ENCODE measurements at places on chromosomes 1 and 21.

- no peak for DNase-seq
Observed at GRCh38 chr1:184759112-184759511, 4.5 kb upstream of the EDEM3 start.

DNA sequence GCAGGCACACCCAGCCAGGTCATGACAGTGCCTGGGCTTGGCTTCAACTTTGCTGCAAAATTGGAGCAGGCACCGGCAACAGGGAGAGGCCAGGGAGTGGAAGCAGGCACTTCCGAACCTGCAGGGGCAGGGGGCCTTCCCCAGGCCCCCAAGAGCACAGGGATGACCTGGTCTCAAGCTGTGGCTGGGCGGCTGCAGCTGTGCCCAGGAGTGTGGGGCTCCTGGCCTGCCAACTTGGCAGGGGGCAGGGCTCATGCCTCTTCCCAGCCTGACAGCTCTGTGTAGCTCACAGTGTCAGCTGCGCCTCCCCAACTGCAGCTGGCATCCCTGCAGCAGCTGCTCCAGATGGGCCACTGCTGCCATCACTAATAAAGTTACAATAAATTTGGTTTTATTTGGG is 51.5 kb upstream of the SCYL3 start:
- no peak for DNase-seq

- no peak for DNase-seq
Observed at GRCh38 chr1:44828841-44829440, 14.1 kb downstream of the PTCH2 start.

DNA sequence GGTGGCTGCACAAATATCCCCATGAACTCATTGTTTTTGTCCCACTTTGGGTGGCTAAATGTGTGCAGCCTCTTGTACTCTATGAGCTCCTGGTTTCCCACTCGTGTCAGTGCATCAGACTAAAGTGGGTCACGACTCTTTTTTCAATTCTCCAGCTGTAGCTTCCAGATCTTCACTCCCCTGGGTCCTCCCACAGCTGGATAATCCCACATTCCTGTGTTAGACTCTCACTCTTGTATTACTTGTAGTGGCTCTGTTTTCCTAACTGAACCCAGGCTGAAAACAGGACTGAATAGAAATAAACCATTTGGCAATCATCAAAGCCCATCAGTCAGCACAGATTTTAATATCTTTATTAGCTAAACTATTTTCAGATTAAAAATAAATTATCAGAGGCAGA is 60.4 kb downstream of the UBE2U start:
- DNase-seq, result no peak

GRCh38 chr21:42584296-42584641 is 69.2 kb upstream of the PDE9A start:
- no peak for DNase-seq

- no peak for DNase-seq
Observed at GRCh38 chr1:211650904-211651303, 24.5 kb downstream of the NEK2 start.

DNA sequence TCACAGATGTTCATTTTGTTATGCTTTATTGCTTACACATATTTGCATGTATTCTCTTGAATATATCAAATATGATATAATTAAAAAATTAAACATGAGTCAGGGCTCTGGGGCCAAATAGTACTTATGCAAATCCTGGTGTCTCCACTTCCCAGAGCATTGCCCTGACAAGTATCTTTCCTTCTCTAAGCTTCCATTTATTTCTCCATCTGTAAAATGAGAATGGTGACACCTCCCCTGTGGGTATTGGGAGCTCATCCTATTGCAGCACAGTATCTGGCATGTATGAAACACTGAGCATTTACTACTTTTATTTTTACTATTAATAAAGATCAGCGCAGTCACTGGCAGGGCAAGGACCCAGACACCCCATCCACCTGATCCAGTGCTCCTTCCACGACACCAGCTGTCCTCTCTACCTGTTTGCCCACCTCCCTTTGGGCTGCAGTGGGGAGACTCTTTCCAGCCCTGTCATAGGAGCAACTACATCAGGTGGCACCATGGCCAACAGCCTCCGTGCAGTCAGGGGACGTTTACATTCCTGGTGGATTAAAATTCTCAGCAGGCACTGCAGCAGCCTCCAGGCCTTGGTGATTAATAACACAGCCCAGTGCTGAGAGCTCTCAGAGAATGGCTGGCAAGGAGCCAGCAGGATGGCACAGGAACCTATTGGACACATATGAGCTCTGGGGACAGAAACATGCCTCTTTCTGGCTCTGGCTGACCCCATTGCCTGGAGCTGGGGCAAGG is 113.0 kb downstream of the DMRTB1 start:
- no peak for DNase-seq

DNA sequence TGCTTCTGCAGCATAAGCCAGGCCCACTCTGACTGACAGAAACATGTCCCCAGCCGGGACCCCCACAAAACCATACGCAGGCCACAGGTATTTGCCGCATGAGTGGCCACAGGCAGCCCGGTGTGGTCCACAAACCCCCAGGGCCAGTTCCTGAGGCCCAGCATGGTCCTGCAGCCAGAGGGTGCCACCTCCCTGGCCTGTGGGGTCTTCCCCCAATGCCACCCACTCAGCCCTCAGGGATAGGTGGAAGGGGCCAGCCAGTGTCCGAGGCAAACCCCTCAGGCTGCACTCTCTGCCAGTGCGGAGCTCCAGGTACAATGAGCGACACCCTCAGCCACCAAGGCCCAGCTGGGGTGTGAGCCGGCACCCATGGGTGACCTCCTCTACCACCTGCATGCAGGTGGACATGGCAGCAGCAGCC is 43.5 kb downstream of the UBE2G2 start:
- no peak for DNase-seq

- DNase-seq, result no peak
Observed at GRCh38 chr1:12548973-12549459, 69.0 kb downstream of the DHRS3 start.

- no peak for DNase-seq
Observed at GRCh38 chr1:7726623-7727022, 44.5 kb upstream of the VAMP3 start.

DNA sequence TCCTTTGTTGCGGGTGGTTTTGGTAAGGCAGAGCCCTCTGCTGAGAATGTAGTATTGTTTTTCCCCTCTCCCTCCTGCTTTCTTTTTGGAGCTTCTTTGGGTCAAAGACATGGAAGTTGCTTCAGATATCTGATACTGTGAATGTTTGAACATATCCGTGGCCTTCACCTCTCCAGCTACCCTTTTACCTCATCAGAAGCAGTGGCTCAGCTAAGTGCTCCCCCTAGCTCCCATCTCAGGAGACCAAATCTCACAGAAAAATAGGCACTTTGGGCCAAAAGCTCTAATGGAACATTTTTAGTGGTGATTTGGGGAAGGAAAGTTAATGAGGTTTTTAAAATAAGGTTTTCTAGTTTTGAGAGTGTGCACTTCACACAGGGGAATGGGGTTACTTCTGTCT is 6.3 kb downstream of the TMEM200B start:
- no peak for DNase-seq

DNA sequence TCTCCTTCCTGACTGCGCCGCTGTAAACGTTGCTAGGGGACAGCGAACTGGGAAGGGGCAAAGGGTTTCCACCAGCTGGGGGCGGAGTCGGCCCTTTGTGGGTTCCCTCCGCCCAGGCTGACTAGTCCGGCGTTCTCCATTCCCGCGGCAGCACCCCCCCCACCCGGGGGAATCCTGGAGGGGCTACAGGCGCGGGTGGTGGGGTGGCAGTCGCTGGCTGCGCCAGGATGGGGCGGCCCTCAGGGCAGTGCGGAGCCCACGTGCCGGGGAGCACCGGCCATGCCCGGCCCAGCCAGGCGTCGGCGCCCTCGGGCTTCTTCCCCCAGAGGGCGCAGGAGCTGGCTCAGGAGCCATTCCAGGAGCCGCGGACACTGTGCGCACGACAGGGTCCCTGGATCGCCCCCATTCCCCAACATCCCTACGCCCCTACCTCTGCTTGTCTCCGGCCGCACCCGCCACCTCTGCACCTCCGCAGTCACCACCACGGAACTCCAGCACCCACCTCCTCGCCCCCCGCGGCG is 476 bp downstream of the BATF3 start:
- peak; percentile 62 for DNase-seq

DNA sequence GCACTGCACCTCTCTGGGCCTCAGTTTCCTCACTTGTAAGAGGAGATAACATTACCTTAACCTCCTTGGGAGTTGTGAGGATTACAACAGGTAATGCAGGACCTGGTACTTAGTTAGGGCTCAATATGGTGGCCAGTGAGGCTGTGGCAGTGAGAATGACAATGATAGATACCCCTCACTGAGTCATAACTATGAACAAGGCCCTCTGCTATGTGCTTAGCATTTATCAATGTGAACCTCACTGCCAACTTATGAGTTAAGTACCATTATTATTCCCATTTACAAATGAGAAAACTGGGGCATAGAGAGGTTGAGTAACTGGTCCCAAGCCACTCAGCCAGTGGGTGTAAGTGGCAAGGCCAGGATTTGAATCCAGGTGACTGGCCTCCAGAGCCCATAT is 64.4 kb downstream of the HMGB4 start:
- no peak for DNase-seq

DNA sequence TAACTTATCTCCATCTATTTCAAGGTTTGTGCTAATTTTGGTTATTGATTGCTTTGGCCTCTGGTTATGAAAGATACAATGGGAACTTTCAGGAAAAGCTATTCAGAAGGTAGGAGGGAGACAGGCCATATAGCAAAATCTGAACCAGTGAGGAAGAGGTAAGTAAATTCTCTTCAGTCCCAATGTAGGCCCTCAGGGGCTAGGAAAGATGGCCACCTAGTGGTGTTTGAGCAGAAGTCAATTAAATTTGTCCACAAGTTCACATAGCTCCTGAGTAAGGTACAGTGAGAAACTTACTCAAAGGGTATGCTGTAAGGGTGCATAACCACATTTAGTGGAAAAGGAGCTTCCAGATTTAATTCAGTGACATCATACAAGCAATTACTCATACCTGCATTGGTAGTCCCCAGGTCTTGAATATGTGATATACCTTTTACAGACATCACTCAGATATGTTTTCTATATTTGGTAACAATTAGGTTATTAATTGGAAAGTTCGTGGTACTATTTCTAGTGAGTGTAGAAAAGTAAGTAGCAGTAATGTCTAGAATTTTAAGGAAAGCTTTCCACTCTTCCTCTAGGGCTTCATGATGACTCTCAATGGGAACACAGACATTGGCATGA is 21.4 kb upstream of the FMO1 start:
- peak; percentile 42 for DNase-seq

DNA sequence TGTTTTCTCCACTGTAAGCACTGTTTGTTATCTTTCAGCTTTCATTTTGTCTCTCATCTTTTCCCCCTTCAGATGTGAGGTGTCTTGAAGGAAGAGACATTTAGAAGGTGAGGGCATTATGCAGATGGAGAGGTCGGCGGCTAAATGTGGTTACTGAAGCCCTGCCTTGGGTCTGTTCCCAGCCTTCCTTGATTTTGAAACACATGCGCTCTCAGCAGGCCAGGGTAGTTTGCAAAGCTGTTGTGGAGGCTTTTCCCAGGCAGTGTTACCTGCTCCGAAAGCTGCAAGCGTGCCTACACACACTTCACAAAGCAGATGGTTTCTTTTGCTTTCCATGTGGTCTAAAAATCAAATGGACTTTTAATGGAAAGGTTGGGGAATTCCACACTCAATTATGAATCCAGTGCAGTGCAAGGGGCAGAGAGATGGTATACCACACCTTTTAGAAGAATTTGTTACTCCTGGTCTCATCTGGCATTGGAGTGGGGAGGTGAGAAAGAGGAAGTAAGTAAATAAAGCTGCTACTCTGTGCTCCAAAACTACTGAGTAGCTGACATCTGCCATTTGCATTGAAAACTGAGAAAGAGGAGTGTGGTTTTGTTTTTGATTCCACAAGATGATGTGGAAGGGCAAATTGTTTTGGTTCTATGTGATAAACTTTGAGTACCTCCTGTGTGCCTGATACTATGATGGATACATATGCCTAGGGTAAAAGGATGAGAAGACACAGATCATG is 91.9 kb downstream of the NFIA start:
- no peak for DNase-seq

- no peak for DNase-seq
Observed at GRCh38 chr1:242011894-242012660, 13.2 kb upstream of the MAP1LC3C start.

DNA sequence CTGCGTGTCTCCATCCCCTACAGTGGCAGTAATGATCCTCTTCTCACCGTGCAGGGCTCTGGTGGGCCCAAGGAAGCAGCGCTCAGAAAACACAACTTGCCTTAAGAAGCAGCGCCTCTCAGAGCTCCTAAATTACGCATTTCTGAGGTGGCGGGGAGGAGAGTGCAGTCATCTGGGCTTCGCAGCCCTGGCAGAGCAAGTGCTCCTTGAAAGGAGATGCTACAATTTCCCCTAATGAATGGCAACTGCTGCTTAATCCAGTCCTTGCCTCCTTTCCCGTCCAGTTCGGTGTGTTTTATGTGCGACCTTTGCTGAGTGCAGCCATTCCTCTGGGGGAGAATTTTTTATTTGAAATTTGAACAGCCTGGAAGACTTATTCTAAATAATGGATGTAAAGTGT is 287.3 kb downstream of the PTPRU start:
- no peak for DNase-seq

- DNase-seq, result no peak
Observed at GRCh38 chr1:150576367-150576711, 3.1 kb downstream of the MCL1 start.

DNA sequence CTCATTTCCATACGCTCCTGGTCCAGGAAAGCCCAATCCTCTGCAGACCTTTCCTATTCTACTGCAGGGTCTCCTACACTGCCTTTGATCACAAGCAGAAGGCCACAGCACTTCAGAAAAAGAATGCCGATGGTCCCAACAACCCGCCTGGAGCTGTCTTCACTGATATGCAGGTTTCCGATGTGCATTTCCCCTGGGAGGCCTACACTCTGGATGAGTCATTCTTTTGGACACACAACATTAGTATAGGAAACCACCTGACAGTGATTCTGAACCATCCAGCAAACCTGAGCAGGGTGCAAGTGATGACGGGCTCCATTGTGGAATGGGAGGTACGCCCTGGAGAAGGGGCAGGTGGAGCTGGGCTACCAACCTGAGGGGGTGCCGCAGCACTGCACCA is 15.0 kb downstream of the PCAT6 start:
- no peak for DNase-seq

GRCh38 chr1:245118066-245118465 is 36.7 kb upstream of the KIF26B start:
- DNase-seq, result no peak

DNA sequence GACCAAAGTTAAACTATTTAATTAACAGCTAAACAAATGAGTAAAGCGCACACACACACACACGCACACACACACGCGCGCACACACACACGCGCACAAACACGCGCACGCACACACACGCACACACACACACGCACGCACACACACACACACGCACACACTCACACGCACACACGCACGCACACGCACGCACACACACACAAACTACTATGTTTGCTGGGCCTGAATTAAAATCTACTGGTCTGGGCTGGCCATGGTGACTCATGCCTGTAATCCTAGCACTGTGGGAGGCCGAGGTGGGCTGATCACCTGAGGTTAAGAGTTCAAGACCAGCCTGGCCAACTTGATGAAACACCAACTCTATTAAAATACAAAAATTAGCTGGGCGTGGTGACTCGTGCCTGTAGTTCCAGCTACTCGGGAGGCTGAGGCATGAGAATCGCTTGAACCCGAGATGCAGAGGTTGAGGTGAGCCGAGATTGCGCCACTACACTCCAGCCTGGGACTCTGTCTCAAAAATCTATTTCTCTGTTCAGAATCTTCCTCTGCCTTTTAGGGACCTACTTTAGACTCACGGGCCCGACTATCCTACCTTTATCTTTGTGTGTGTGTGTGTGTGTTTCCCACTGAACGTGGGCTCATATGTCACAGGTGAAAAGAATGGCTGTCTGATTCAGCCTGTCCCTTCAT is 37.5 kb upstream of the DNAJC11 start:
- DNase-seq, result no peak

- DNase-seq, result no peak
Observed at GRCh38 chr1:175833951-175834350, 90.6 kb upstream of the TNR start.

All from endothelial cell (in vitro differentiated cells).